ENCODE measurements at places on chromosomes 7 and 10.

- no peak for DNase-seq
Observed at GRCh38 chr10:101405001-101405400, 51.0 kb downstream of the BTRC start.

DNA sequence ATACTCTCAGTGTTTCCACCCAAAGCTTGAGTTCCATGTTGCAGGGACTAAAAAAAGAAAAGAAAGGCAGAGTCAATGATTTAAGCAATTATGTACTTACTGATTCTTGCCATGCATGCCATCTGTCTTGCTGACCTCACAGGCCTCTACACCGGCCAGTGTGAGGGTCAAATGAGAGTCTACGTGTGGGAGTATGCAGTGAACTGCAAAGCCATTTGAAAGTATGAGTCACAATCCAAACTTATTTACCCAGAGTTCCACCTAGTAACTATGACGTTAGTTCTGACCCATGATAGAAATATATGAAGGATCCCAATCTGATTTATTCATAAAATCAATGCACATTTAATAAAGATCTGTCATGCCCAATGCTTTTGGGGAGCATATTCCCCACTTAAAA is 26.5 kb downstream of the PDE1C start:
- DNase-seq = no peak

DNA sequence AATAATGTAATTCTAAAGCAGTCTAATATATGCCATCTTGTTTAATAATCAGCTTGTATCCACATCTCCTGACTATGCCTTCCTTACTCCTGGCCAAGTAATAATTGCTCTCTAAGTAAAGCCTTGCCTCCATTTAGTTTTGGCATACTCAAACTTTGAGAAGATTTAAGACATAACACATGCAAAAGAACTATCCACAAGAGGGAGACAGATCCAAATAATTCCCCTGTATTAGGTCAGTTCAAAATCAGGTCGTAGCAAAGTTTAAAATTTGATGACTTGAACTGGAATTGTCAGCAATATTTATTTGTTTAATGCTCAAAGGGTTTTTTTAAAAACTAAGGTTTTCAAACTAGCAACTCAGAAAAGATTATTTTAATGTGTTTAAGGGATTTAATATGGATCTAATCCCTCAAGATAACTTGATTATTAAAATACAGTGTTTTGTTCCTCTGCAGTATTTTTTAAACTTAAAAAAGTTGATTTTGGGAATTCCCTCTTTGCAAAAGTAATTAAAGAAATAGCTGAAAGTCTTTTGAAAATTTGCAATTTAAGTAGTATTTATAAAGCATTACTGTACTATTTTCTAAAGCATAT is 95.3 kb downstream of the HDAC9 start:
- no peak for DNase-seq

DNA sequence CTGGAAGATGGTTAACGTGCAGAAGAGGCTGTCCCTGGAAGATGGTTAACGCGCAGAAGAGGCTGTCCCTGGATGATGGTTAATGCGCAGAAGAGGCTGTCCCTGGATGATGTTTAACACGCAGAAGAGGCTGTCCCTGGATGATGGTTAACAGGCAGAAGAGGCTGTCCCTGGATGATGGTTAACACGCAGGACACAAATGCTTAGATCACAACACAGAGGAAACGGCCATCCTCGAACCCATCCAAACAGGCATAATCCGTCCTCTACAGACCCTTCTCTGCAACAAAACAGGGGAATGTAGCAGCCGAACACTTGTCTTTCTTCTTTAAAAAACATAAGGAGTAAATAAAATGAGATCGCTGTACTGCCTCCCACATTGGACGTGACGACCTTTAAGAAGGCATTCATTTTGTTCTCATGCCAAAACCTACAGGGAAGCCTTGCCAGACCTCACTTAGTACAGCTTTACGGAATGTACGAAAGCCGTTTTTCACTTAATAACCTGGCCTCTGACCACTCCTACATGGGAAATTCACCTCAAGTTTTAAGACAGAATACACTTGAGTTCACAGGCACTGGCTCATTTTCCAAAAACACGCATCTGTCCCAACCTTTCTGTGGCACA is 245.2 kb downstream of the ZMYND11 start:
- DNase-seq = no peak

DNA sequence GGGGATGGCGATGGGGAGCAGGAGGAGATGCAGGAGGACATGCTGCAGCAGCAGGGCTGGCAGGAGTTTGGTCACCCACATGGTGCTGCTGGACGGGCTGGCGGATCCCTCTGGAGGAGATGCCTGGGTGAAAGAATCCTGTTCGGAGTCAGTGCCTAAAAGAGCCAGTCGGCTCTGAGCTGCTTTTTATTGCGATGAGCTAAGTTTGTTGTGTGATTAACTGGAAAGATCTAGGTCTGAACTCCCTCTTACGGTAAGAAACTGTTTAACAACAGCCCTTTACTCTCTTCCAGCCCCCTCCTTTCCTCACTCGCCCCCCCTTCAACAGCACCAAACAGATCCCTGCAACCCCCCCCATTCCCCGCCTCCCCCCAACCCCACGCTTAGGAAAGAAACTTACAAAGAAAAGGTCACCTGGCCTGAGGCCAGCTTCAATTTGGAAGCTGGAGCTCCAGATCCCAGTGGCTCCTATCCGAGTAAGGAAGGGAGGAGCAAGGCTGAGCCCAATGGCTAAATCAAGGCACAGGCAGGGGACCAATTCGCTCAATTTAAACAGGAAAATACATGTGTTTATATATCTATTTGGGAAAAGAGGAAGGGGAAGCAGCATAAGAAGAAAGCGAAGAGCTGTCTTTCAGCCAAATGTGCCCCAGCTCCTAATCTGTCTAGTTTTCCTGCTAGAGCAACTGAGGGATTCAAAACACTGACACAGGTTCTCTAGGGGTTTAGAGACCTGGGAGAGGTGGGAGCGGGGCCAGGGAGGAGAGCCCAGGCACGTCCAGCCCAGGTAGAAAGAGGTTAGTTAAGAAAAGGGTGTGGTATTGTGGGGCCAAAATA is at the start of gene HGF:
Gene HGF, minus strand, starts transcription at position 157 of the 837 bp plus-strand sequence. Its CDS starts 76 bp downstream, at position 81.
- DNase-seq = peak; percentile 81

DNA sequence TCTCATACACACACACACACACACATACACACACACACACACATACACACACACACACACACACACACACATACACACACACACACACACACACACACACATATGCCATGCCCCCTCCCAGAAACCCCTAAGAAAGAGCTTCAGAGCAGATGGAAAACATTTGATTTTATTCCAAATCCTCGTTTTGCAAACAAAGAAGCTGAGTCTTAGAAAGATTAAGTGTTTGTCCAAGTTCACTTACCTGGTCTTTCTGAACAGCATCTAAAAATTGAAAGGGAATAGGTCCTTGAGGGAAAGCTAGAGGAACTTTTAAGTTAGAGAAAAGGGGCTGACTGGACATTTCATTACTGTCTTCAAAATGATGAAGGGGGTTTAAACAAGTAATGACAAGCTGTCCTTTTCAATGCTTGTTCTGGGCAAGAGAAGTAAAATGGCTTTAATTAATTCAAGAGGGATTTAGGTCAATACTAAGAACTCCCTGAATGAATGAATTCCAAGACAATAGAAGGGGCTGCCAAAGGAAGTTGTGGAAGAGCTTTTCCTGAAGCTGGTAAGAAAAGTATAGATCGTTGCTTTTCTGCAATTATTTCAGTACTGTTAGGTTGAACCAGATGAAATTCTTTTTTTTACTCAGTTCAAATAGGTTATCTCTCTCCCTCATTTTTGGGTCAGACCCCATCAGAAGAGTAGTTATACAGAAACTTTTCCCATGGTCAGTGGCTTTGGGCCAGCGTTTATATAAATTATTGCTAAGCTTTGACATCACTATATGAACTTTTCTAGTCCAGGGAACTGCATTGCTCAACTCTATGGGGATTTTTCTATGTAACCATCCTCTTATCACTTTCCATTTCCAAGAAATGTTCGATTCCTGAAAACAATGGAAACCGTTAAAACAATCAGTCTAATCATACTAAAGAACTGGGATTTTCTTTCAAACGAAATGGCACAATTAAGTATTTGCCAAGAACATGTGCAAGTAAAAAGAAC is 261.4 kb downstream of the MTERF1 start:
- DNase-seq = no peak

- DNase-seq = no peak
Observed at GRCh38 chr10:760622-761021, 71.2 kb upstream of the DIP2C start.

DNA sequence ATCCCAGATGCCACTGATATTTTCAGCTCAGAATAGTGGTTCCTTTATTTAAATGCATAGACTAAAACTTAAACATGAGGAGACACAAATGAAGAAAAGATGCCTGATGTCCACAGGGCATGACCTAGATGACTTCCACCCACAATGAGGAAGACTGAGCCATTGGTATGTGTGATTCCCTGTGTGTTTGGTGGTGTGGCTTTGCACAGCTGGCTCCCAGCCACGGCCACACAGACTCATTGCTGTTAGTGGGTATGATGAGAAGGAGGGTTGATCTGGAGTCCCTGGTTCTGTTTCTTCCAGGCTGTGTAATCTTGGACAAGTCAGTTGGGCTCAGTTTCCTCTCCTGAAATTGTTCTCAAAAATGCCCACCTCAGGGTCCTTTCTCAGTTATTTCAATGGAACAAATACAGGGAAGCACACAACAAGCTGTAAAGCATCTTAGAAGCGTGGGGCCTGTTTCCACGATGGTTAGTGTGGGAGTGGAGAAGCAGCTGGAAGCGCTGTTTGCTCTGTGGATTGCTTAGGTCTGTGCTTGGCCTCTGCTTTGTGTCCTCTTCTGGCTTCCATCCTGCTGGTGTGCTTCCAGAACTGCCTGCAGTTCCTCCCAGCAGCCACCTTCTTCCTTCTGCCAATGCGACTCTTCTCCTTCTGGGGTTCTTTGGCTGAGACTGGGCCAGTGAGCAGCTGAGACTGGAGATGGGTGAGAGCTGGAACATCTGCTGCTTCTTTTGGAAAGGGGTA is 303.7 kb downstream of the BMPER start:
- DNase-seq = peak; percentile 49

GRCh38 chr7:129389829-129390228 is 44.4 kb upstream of the STRIP2 start:
- no peak for DNase-seq

DNA sequence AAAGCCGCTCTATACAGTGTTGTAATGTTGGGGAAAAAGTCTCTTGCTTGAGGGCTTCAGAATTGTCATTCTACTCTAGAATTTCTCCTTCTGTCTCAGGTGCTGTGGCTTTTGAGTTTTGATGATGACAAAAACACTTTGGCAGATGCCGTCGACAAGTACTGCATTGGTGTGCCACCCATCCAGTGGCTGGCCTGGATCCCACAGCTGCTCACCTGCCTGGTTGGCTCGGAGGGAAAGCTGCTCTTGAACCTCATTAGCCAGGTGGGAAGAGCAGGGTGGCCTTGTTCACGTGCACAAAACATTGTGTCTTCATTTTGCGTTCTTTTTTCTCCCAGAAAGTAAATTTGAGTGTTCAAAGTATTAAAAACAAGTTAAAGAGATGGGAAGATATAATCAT is 112.0 kb downstream of the TRRAP start:
- no peak for DNase-seq

- DNase-seq = no peak
Observed at GRCh38 chr10:44168478-44168877, 216.4 kb downstream of the CXCL12 start.

DNA sequence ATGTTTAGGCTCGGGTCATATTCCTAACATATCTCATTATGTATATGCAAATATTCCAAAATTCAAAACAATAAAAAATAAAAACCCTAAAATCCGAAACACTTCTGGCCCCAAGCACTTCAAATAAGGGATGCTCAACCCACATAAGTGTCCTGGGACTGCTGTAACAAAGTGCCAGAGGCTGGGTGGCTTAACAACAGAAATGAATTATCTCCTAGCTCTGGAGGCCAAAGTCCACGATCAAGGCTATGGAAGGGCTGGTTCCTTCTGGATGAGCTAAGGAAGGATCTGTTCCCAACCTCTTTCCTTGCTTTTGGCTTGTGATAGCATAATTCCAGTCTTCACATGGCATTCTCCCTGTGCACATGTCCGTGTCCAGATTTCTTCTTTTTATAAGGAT is 181.6 kb upstream of the NFE2L3 start:
- no peak for DNase-seq

DNA sequence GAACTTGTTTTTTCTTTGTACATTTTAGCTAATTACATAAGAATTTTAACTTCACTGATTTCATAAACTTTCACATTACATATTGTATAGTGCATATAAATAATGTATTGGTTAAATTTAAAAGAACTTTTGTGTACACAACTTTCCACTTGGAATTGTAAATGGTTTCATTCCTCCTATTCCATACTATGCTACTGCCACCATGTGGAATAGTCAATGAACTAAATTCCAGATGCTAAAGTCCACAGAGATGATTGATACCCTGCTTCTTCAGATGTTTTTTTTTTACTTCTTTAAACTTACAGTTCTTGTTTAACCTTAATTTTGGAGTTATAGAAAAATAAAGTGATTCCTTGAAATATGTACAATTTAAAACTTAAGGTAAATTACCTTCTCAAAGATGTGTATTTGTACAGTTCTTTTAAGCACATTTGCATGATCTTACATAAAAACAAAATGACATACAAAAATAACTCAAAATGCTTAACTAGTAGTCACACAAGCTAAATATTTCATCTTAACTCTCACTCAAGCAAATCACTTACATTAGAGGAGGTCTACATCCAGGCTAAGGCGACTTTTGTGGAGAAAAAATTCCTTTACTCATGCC is 247.6 kb upstream of the HGF start:
- no peak for DNase-seq

DNA sequence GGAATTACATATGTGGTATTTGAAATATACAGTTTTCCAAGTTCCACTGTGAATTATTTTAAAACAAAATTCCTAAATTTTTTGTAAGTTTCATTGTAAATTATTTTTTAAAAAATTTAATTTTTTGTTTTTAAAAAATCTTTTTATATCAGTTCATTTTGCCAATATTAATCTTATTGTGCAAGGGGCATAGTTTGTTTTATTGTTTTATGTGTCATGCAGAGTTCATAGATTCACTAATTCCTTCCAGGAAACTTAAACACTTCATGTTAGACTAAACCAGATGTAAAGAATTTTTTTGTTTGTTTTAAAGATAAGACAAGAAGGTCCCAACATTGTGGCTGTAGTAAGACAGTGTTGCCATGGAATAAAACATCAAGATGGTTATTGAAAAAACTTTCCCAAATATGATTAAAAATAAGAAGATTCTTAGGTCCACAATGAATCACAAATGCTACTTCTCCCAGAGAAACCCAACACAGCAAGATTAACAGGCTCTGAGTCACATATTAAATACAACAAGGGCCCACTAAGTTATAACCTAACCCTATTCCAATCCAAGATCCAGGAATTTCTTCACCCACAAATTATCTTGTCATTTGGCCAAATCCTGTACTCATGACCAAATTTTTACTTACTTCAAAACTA is 464.7 kb upstream of the IGFBP3 start:
- DNase-seq = no peak

DNA sequence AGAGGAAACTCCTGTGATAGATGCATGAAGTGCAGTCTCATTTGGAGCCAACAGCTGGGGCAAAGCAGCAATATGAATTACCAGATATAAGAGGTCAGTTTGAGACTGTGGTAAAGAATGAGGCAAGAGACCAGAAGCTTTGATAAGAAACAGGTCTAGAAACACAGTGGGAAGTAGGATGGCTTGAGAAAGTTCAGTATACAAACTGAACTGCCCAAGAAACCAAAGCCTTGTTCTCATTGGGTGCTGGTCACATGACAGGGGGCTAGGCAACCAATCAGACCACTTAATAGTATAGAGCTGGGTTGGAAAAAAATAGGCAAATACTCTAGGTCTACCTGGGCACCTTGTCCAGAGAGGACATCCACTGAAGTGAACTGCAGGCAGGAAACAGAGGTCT is 46.2 kb upstream of the PLCE1 start:
- no peak for DNase-seq
